ENCODE measurements at places on chromosomes 4 and X.

DNA sequence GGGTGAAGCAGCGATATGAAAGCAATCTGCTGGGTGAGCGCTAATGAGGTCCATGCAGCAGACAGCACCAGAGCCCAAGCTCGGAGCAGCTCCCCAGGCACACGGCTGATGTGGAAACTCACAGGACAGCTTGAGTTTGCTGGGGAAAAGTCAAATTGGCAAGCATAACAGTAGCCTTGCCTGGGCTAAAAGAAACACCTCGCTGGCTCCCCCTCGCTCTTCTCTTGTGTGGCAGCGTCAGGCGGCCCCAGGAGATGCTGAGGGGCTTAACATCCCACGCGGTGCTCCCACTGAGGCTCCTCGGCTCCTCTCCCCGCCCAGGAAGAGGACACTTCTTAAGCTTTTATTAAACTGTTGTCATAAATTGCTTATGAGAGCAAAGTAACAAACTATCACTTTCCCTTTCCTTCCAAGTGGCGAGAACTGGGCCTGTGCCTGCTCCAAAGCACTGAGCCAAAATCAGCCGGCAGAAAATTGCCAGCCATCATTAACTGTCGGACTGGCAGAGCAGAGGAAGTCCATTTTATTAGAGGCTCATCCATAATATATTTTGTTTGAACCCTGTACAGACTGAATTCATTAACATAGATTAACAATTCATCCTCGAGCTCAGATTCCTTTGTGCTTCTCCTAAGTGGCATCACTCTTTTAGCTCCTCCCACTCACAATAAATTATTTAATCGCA is 111.4 kb downstream of the TSPAN5 start:
- no peak for DNase-seq

DNA sequence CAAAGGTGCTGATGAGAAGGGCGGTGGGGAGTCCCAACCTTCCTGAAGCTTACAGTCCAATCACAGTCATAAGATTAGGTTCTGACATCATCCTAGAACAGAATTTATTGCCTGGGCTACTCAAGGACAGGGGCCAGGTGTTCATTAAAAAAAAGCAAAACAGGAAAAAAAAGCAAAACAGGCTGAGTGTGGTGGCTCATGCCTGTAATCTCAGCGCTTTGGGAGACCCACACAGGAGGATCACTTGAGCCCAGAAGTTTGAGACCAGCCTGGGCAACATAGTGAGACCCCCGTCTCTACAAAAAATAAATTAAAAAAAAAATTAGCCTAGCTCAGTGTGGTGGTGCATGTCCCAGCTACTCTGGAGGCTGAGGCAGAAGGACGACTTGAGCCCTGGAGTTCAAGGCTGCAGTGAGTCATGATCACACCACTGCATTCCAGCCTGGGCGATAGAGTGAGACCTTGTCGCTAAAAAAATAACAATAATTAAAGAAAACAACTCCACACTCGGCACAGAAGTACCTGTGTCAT is 3.0 kb downstream of the RAB9A start:
- no peak for DNase-seq

DNA sequence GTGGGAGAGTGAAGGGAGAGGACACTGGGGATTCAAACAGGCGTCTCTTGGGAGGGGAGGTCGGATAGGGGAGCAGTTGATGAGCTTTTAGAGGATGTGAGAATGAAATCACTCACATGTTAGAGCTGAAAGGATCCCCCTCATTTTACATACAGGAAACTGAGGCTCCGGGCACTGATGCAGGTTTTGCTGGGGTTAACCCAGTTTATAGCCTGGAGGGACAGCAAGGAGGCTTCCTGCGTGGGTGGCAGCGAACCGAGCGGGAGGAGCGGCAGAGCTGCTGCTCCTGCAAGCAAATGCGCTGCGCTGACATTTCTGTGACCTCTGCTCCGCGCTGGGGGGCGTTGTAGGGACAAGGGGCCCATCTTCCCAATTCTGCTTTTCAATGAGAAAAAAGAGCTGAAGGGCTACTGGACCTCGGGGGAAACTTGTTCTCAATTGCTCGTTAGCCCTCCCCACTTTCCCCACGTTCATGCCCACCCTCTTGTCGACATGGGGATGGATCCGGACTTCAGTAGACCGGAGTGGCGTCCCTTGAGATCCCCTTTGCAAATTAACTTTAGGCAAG is 1.2 kb upstream of the NEUROG2 start:
- no peak for DNase-seq

GRCh38 chrX:118525174-118525730 is 29.6 kb downstream of the DOCK11 start:
- DNase-seq: no peak

GRCh38 chr4:20773144-20773997 is 73.1 kb downstream of the PACRGL start:
- DNase-seq: peak; percentile 58

DNA sequence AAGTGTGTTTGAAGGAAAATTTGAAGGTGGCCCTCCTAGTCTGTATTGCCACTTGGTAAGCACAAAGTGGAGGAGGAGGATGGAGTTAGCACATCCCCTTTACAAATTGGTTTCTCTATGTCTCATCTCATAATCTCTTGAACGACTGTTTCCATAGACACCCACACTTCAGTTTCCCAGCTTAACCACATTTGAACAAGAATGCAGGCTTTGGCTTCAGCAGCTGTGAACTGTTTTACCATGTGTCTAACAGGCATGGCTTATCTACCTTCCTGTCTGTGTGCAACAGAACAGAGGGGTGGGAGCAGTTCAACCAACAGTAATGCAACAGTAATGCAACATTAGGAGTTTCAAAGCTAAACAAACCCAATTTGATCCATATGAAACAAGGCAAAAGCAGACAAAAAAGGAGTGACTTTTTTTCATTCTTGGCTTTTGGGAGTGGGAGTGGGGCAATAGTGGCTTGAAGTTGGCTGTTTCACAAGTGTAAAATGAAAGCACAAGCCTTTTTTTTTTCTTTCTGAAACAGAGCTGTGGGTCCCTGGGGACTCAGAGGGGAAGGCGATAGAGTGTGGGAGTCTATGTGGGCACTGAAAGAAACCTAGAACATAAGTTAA is 108.0 kb downstream of the ITM2A start:
- DNase-seq: no peak

GRCh38 chrX:80216086-80216485 is 201.5 kb downstream of the TBX22 start:
- DNase-seq: no peak

- no peak for DNase-seq
These were observed 13.6 kb downstream of the TLR6 start for GRCh38 chr4:38842994-38843393.

Measured in HFF-Myc (cell line).